ENCODE measurements at places on chromosomes 4 and X.

- no peak for DNase-seq
Observed at GRCh38 chr4:139619644-139620043, 46.0 kb upstream of the MGST2 start.

DNA sequence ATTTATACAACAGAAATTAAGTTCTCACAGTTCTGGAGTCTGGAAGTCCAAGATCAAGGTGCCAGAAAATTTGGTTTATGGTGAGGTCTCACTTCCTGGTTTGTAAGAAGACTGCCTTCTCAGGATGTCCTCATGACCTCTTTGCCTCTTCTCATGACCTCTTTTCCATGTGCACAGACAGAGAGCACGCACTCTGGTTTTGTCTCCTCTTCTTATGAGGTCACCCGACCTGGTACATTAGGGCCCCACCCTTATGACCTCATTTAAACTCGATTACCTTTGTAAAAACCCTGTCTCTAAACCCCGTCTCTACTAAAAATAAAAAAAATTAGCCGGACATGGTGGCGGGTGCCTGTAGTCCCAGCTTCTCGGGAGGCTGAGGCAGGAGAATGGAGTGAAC is 155.9 kb downstream of the KIT start:
- DNase-seq = no peak

DNA sequence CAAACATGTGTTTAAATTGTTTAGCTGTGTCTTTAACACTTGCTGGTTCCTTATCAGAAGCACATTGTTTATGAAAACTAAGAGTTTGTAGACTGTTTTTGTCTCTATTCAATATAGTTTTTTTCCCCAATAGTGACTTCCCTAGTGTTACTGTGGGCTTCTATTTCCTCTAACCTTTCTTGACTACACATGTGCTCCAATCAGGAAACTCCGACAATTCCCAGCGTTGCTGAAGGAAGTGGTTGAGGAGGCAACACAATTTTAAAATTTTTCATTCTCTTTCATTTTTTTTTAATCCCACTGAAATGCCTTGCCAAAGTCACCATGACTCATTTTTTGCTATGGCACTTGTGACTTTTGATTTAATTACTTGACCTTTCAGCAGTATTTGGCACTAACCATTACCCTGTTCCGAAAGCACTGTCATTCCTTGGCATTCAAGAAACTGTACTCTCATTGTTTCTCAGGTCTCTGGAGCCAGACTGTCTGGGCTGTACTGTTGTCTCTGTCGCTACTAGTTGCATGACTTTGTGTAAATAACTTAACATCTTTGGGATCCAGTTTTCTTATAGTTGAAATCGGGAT is 67.6 kb upstream of the FREM3 start:
- no peak for DNase-seq

DNA sequence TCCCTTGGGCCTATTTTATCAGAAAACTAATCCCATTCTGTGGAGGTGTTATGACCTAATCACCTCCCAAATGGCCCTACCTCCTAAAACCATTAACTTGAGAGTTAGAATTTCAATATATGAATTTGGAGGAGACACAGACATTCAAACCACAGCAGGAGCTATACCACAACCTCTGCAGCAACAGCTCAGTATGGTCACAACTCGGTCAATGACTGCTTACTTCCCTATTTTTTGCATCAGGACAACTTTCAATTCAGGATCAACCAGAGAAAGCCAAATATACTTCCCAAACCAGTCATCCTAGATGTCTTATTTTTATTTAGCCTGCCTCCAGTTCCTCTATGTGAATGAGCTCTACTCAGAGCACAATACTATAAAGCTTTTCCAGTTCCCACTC is 11.3 kb upstream of the SMARCA5 start:
- DNase-seq = no peak

DNA sequence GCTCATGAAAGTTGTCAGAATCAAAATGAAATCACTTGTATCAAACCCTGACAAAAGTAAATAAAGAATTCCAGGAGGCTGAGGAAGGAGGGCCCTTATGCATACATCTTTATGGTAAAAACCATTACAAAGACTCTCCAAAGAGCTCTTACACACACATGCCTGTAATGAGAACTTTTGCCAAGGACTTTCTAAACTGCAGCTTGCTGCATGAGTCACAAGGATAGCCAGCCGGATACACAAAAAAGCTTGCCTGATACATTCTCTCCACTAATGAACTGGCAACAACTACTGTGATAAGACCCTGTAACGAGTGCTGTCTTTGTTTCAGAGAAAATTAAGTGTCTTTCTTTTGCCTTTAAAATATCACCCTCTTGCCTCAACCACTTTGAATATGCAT is 618.1 kb downstream of the PPP4R3C start:
- DNase-seq = no peak

DNA sequence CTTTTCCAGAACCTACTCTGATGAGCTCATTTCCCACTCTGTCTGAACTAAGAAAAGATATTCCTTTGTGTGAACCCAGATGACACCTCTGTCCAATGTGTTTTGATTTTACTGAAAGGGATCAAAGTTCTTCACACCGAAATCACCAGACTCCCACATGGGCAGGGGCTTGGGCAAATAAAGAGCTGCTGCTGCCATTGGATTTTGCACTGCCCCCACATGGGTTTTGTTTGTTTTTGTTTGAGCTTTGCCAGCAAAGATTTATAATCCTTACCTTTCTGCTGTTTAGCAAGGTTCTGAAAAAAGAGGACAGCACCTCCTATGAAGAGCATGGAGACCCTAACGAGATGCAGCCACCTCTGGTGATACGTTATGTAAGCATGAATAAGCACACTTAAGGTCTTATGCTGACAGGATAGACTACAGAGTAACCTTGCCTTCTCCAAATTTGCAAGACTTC is 44.3 kb downstream of the HSD17B13 start:
- DNase-seq = no peak

GRCh38 chr4:79574741-79575451 is 166.9 kb upstream of the GK2 start:
- DNase-seq = no peak

All from stimulated activated CD8-positive, alpha-beta memory T cell treated with anti-CD3 and anti-CD28 coated beads, Interleukin-7, amount 100 ng/mL, for 24 hours (primary cell).